ENCODE measurements at places on chromosomes 1 and 21.

GRCh38 chr1:208534599-208534897 lies 290.4 kb upstream of the PLXNA2 start:
- no peak for DNase-seq

DNA sequence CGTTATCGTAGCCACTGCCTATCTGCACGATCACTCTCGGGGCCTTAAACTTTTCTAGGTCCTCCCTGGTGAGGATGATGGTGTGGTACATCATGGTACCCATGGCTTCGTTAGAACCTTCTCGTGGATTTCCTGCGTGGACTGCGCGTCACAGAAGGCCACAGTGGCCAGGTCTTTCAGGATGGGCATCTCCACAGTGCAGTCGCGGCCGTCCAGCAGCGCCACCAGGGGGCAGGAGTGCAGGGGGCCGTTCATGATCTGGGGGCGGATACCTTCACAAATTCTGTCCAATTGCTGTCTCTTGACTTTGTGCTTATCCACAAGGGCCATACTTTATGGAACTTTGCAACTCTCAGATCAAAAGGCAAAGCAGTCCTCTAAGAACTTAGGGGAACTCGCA lies 69.6 kb downstream of the WLS start:
- no peak for DNase-seq

- no peak for DNase-seq
These were observed 169.0 kb upstream of the C8B start for GRCh38 chr1:57134803-57135202.

DNA sequence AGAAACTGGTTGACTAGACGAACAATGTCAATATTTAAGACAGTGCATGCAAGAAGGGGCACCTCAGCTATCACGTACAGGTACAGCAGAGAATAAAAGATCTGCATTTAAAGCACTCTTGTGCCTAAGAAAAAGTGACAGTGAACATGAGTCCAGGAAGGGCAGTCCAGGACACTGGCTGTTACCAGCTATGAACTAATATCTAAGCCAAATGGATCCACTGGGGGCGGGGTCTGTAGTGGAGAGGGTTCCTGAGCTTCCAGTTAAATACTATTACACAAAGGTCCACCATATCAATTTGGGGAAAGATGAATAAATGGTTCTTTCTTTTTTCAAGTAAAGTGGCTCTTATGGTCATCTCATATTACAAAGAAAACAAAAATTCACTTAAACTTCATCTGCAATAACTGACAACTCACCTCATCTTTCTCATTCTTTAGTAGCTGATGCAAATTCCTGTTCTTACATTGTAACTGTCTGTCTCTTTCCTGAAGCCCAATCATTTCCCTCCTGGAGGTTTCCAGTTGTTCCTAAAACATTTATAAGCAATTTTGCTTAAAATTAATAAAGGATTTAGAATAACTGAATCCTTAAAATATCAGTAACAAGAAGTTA lies 24.5 kb downstream of the SSX2IP start:
- DNase-seq, result no peak

DNA sequence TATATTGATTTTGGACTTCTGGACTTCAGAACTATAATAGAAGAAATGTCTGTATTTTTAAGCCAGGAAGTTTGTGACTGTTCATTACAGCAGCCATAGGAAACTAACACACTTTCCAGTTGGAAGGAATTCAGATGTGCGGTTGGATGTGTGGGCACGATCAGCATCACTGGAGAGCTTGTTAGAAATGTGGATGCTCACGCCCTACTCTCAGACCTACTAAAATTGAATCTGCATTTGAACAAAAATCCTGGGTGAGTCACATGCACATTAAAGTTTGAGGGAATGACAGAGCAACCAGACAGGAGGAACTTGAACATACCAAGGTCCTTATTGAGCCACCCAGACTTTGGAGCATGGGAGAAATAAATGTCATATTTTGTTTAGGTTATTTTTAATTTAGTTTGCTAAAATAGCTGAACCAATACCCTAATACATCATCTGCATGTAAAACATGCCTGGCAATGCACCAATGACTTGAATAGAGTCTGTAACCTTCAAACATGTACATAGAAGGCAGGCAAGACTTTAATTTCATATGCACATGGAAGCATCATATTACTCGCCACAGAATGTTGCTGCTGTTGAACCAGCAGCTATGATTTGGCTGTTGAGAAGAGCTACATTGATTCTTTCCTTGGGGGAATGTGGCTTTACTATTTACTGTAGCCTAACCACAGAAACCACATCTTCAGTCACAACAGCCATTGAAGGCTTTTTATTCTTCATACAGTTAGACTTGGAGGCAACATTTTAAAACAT lies 346.2 kb downstream of the BARHL2 start:
- DNase-seq, result no peak

DNA sequence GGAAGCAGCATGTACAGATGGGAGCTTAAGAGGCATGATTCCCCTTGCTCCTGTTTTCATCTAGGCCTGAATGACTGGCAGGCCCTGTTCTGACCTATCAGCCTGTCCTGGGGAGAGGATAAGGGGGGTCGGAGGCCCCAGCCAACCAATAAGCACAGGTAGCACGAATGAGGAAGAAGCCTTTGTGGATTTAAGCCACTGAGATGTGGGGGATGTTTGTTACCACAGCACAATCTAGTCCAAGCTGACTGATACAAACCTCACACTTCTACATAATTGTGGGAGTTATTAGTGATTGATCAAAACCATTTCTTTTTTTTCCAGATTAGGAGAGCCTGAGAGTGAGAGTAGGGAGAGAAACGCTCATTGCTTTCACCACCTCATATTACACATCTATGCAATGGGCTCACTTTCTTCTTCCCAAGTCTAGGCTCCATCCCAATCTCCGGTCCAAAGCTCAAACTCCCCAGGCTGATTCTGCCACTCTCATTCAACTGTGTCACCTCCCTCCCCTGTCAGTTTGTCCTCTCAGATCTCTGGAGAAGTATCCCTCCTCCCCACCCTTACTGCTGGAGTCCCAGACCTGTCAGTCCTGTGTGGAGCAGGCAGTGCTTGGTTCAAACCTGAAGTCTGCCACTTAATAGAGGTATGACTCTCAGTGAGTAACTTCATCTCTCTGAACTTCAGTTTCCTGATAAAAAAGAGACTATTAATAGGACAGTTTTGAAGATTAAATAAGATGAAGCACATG lies 220.5 kb downstream of the PTPRU start:
- no peak for DNase-seq

DNA sequence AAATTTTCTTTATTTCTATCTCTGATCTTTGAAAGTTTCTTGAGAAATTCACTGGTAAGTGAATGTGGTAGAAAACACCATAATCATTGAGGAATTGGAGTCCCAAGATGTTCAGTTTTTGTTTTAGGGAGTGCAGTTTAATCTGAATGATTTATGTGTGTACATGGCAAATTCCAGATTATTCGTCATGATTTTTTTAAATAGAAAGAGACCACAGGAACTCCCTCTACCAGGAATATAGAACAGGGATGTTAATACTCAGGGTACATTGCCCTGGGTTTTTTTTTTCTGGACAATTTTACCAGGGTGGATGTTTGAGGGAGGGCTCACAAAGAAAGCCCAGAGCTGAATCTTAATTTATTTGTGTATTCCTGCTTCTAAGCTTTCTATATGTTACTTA lies 109.0 kb downstream of the VPS13D start:
- no peak for DNase-seq

DNA sequence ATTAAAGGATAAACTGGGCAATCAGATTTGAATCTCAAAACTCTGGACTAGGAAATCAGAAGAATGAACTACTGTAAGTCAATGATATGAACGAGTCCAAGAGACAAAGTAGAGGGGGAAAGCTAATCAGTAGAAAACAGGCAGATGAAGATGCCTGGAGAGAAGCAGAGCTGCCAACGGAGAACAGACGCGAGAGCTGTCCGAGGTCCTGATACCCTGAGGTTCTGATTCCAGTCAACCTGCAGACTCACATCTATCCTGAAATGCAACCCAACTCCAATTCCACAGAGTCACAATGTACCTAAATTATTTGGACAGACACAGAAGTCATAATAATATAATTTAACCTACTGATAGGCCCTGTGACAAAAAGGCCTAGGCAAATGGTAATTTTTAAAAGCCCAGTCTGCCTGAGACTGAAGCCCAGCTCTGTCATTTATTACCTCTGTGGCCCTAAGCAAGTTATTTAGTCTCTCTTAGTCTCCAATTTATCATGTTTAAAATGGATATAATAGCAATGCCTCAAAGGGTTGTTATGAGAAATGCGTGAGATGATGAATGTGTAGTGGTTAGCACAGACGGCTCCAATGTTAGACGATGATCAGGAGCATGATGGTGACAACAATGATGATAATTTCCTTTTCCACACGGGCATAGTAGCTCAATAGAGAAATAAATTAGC lies 33.4 kb downstream of the RGS7 start:
- peak; percentile 81 for DNase-seq

DNA sequence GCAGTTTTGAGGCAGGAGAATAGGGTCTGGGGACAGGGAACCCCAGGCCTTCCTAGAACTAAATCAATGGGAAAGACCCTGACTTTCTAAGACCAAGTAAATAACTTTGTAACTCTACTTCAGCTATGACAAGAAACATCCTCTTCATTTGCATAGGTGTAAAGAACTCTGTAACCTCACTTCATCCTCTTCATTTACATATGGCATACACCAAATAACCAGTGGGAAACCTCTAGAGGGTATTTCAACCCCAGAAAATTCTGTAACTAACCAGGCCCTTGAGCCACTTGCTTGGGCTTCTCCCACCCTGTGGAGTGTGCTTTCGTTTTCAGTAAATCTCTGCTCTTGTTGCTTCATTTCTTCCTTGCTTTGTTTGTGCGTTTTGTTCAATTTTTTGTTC lies 495.6 kb downstream of the SIPA1L2 start:
- DNase-seq, result no peak

GRCh38 chr1:95584315-95584714 lies 350.3 kb downstream of the RWDD3 start:
- DNase-seq, result no peak

- DNase-seq, result peak; percentile 85
These were observed 14.6 kb downstream of the OPTC start for GRCh38 chr1:203508463-203509073.

- DNase-seq, result no peak
These were observed 123.9 kb downstream of the SDCCAG8 start for GRCh38 chr1:243379706-243380105.

DNA sequence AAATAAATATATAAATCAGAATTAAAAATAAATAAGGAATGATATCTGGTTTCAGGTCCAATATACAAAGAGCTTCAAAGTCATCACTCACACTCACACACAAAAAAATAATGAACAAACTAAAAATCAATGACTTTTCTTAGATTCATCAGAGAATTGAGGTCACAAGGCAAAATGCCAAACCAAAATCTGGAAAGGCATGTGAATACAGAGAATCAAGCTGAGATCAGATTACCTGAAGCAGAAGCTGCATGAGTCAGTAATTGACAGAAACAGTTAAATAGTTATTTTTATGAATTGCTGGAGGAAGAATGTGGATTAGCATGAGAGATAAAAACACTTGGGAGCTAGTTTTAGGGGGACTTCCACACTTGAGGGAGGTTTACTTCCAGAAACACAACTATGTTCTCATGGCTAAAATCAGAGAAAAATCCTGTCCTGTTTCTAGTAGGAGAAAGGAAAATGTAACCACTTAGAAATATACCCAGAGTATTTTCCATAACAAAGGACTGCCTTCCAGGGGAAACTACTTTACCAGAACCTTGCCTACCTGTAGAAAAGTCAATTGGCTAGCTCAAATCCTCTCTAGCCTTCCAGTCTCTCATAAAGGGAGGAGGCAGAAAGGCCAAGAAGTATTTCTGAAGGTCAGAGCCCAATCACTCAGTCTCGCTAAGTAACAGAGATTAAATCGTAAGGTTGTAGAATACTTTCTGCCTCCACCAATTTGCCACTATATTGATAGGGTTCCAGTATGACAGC lies 536.6 kb upstream of the NR5A2 start:
- DNase-seq, result no peak

GRCh38 chr1:201365251-201365650 lies 12.2 kb downstream of the TNNT2 start:
- no peak for DNase-seq

- DNase-seq, result no peak
These were observed 678.2 kb upstream of the PRMT6 start for GRCh38 chr1:106378261-106378660.

DNA sequence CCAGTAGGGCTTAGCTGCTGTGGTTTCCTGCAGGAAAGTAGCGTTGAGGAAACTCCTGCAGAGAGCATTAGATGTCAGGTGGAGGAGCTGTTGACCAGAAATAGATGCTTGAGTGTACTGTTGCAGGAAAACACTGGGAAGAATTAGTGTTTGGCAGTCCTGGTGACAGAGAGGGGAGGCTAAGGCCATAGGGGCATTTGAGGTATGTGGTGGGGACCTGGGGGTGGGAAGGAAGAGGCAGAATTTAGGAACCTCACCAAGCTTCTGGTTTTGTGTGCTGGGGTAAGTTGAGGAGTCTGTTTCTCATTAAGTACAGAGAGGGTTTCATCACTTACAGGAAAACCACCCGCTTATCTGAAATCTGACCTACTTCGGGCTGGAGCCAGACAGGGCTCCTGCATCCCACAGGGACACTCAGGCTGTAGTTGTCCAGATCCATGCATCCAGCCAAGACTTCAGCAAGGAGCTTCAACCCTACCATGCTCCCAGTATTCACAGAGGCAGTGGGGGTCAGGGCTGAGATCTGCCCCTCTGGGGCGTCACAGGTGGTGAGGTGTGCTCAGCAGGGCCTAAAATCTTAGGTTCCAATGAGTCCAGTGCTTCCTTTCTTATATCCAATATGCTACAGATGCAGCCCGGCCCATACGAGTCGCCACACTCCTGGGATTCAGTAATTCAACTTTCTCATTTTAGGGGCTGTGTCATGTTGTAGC lies 15.1 kb downstream of the SH2D2A start:
- DNase-seq, result no peak

DNA sequence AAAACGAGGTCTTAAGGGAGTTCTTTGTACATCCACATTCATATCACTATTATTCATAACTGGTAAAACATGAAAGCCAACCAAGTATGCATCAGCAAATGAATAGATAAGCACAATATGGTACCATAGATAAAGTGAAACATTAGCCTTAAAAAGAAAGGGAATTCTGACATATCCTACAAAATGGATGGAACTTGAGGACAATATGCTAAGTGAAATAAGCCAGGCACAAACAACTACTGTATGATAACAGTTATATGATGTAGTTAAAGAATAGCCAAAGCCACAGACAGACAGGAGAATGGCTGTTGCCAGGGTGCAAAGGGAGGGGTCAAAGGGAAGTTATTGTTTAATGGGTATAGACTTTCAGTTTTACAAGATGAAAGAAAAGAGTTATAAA lies 148.9 kb downstream of the EIF4G3 start:
- no peak for DNase-seq

Measured in islet precursor cell (in vitro differentiated cells).